ENCODE measurements at places on chromosomes 7 and 10. TPM values are rescaled to one million over a fixed set of nuclear protein-coding genes. Genes with fewer than 3 reads are reported as not detected.

GRCh38 chr10:106830006-106830405, 334.5 kb downstream of the SORCS1 start:
- no peak for DNase-seq

NRCAM gene
- 2.5 TPM for total RNA-seq

DNA sequence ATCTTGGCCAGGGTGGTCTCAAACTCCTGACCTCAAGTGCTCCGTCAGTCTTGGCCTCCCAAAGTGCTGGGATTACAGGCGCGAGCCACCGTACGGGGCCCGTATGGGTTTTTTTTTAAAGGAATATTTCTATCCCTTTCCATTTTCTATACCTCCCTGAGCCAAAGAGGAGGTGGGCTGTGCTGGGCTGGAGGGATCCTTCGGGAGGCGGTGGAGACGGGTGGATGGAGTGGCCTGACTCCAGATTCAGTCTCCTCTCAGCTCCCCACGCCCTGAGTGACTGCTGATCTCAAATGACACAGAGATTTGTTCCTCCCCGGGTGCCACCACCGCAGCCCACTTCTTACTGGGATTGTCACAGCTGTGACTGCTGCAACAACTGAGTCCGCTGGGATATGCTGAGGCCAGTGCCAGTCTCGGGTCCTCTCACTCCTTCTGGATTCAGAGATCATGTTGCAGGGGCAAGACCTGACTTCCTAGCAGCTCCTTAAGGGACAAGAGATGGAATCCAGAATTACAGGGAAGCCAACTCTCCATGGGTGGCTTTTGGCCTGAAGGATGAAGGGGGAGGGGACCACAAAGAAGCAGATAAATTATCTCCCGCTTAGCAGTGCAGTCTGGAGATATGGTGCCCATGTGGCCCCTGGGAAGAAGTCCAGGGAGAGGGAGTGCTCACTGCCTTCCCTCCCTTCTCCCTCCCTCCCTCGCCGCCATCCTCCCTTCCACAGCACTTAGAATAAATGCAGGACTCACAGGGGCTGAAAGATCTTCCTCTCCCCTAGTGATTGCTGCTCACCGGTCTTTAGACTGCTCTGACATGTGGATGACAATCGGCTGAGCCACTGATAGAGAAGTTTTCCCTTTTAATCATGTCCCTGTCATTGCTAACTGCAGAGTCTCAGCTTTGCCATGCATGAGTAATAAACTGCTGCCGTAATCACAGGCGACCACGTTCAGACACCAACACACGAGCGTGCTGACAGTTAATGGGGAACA, 14.3 kb downstream of the GALNT17 start:
- DNase-seq, result no peak

SLC35G1 gene
- 3.4 TPM for total RNA-seq

TUBAL3 gene
- not detected for total RNA-seq

- DNase-seq, result peak; percentile 65
These were observed 27.9 kb upstream of the ASCC1 start for GRCh38 chr10:72243822-72244437.

FOXI2 gene
- not detected for total RNA-seq

DNA sequence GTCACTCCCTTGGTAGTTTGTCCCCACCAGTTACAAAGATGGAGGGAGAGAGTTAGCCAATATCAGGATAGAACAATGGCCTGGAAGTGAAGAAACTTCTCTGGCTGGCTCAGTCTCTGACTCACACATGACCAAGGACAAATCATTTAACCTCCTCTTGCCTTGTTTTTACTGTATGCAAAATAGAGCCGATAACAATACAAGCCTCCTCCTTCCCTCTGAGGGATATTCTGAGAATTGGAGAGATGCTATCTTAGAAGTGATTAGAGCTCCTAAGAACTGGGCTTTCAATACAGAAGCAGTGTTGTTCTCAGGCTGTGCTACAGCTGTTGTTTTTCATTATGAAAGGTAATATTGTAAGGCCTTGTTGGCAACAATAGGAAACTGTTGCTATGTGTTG, 87.7 kb upstream of the EGR2 start:
- no peak for DNase-seq

TMEM236 gene
- total RNA-seq, result 1.8 TPM

DNA sequence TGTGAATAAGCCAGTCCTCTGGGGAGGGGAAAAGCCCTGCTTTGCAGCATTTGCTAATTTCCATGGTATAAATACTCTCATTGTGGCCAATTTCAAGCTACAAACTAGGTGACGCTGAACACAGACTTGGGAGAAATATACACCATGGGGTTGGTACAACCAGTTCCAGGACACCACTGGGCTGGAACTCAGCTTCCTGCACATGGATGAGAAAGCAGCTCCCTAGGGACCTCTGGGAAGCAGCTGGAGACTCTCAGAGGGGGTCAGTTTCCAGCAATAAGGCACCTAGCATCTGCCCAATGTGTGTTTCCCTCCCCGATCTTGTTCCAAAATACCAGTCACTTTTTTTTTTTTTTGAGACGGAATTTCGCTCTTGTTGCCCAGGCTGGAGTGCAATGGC, 56.8 kb upstream of the WDR11 start:
- DNase-seq, result no peak

- DNase-seq, result no peak
These were observed 121.7 kb downstream of the ABCA13 start for GRCh38 chr7:48292949-48293348.

KIF11 gene
- total RNA-seq, result 2.1 TPM

- no peak for DNase-seq
These were observed 327.9 kb downstream of the ACTR3B start for GRCh38 chr7:153087498-153087897.

DNA sequence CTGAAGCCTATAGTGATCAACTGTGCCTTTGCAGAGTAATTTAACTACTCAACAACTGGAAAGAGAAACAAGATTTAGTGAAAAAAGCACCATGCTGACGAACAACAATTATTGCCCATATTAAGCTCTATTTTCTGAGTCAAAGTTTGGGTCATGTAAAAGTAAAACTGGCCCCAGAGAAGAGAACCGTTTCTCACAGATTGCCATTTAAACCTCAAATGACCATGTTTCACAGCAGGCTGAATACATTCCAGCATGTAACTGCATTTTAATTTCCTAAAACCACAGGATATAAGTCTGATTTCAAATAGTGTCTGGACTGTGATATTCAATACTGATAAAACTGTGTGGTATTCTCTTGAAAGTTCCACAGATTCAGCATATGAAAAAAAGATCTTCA, 140.7 kb downstream of the ATE1 start:
- DNase-seq, result no peak

LARP4B gene
- 129 TPM for total RNA-seq

GRCh38 chr7:108417926-108418325, 38.3 kb downstream of the NRCAM start:
- no peak for DNase-seq

LDB1 gene
- total RNA-seq, result 39.1 TPM

- no peak for DNase-seq
These were observed 6.0 kb downstream of the VWDE start for GRCh38 chr7:12397671-12398070.

GDF2 gene
- total RNA-seq, result not detected

UNC5B gene
- total RNA-seq, result 9.8 TPM

DNA sequence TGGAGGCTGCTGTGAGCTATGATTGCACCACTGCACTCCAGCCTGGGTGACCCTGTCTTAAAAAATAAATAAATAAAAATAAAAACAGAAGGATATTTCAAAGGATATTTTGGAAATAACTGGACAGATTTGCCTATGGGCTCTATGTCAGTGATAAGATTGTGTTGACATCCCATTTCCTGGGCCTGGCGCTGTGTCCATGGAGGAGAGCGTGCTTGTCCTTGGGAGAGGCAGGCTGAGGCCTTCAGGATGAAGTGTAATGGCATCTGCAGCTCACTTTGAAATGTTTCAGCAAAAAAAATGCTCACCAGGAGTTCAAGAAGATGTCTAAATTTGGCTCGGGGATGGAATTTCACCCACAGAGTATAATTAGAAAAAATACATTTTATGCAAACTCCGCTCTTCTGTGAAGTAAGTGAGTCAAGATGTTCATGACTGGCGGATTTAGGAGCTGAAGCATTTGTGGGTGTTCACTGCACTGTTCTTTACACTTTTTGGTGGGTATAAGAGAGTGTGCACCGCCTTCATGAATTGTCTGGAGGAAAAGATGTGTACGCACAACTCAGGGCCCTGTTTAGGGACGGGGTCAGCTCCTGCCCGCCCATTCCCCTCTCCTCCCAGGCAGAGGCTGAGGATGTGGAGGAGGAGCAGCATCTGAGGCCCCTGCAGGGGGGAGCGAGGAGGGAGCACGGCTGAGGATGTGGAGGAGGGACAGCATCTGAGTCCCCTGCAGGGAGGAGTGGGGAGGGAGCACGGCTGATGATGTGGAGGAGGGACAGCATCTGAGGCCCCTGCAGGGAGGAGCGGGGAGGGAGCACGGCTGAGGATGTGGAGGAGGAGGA, 18.5 kb upstream of the FOXL3 start:
- no peak for DNase-seq

- no peak for DNase-seq
These were observed 2.1 kb upstream of the ZKSCAN1 start for GRCh38 chr7:100013328-100013676.

DNA sequence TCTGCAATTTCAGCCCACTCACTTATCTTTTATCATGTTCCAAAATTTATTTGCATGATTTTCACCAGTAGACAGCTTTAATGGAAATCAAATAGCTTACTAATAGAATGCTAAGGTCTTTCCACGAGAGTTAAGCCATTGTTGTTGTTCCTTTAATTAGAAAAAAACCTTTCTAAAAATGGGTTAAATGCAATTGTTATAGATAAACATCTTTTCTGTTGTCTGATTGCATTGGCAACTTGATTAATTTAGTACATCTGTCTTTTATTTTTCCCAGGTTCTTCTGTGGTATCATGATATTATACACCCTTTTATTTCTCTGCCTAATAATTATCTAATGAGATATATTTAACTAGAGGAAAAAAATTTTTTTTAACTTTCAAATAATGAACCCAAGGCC, 487.6 kb upstream of the MBL2 start:
- DNase-seq, result no peak

- no peak for DNase-seq
These were observed 11.7 kb upstream of the PRDX3 start for GRCh38 chr10:119190353-119190752.

NAPEPLD gene
- total RNA-seq, result 11.1 TPM

DNA sequence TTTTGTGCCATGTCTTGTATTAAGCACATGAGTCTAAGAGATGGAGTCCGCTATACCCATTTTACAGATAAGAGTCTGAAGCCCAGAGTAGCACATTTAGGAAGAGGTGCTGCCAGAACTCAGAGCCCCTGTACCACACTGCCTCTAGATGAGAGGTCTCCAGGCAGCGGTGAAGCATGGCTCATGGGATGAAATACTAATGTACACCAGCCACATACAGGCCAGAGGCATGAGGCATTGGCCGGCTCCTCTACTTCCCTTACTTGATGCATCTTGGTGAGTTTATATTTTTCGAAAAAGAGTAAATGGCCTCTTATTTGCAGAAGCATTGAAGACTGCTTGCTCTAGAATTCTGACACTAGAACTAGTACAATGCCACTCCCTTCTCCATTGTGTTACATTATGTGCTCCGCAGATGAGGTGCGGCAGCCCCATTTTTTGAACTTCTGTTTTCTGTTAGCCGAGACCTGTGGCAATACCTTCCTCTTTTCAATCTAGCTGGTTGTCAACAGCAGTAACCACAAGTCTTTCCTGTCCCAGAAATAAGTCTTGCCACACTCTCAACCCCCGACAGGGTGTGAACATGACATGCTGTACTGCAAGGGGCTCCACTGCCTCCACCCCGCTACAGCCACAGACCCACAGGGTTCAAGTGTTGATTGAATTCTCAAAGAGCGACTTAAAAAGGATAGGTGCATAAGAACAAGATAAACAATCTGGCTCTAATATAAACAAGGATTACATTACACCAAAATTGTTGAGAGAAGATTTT, 145.3 kb downstream of the CELF2 start:
- DNase-seq, result peak; percentile 90

DNA sequence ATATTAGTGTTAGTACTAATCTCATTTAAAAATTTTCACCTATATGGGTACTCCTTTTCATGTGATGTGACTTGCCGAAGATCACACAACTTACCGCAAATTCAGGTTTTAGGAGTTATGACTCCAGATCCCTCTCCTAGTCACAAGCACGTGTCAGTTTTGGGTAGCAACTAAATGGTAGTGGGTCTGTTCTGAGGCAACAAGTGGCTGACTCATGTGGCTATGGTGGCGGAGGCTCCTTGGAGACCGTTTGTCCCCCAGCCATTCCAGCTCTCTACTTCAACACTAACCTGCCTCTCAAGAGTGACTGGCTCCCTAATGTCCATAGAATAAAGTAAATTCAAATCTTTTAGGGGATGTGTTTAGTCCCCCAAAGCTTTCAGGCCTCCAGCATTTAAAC, 39.5 kb downstream of the MRC1 start:
- DNase-seq, result no peak

DNA sequence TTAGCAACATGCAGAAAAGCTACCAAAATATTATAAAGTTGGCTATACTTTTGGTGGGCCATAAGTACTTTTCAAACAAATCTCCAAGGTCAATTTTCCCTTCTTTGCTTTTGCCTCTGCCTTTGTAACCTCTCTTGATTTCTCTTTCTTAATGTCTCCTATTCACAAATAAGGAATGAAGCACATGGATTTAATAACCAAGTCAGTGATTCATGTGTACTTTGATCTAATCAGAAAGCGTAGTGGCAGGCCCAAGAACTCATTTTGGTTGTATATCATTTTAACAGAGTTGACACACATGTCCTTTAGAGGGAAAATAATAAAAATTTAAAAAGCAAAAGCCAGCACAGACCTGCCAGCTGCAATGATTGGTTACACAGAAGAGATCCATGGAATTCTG, 93.7 kb downstream of the FZD1 start:
- DNase-seq, result no peak

CNNM1 gene
- 0.83 TPM for total RNA-seq

TMEM270 gene
- not detected for total RNA-seq

DNA sequence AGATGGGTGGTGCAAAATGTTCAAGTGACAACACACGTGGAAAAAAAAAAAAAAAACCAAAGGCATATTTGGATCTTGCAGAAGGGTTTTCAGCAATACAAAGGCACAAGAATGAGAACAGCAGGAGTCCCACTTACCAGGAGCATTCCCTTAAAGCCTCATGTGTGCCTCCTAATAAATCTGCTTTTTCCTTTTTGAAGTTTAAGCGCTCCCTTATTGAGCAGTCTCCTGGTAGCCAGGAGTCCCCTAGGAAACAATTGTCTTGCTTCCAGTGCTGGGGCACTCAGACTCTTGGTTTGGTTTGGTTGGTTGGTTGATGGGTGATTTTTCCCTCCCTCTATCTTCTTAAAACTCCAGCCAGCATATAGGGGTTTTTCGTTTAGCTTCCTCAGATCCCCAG, 321.8 kb upstream of the NFE2L3 start:
- DNase-seq, result no peak

DNA sequence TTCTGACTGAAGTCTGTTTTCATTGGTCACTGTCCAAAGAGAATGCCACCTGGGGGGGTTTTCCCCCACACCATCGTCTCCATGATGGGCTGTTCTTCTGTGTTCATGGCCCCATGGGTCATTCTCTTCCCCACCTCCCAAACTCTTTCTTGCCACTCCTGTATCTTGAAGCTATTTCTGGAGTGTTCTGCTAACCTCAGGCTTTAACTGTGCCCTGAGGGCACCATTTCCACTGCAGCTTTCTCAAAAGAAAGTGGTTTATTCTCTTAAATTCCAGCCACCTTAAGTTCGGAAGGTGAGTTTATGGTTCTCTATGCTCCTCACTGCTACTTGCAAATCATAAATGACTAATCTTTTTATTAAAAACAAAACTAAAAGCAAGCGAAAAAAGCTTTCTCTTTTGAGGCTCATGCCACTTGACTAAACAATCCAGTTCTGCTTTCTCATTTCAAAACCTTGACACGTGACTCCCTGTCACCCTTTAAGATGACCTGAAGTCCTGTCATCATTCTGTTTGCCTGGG, 7.4 kb upstream of the APBB1IP start:
- DNase-seq, result no peak

BMPER gene
- total RNA-seq, result 14.1 TPM

ABCB1 gene
- total RNA-seq, result 2.4 TPM

All from upper lobe of left lung (tissue), 6 donors.